M059J (cell line): ENCODE measurements at places on chromosomes 4 and X.

DNA sequence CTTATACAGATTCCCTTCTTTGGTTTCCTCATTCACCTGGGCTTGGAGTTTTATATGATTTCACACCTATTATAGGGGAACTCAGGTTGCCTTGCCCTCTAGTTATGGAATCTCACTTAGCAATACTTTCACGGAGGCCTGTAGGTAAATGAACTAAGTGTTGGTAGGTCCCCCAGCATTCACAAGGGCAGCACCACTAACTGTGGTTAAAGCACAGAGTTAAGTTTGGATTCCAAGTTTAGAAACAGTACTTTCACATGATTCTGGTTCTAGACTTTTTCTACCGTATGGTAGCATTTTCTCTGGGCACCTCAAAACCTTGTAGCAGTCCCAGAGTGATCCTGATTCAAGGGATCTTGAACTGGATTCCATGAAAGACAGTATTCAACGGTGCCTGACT lies 46.4 kb downstream of the SH2D1A start:
- no peak for DNase-seq

DNA sequence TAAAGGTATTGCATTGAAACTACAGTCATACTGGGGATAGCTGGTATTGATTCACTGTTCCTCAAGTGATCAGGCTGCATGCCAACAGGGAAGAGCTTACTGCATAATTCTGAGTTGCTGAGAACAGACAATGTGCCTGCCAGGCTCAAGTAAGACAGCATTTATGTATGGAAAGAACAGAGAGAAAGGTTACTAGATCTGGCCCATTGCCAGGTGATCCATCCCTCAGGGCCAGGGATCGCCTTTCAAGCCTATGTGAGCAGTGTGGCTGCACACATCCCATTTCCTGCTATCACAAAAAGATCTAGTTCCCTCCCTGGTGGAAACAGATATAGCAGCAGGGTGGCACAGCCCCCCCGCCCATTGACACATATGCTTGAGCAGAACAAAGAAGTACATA lies 254.0 kb downstream of the TMA16 start:
- peak; percentile 55 for DNase-seq

- DNase-seq, result no peak
Measured at GRCh38 chr4:15936495-15936894, 2.0 kb downstream of the FGFBP1 start.

DNA sequence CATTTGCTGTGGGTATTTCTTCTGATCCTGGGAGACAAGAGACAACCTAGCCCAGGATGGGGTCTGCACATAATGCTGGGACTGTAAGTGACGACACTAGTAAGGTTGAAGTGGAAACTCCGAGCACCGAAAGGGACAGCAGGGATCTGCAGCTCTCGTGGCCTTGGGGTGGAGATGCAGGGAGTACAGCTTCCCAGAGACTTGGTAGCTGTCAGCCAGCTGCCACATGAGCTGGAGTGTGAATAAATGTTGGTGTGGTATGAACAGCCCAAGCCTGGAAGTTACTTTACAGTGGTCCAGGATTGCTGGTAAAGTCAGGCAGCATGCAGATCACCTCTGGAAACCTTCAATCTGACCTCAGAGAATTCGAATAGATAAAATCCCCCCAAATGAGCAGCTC lies 97.6 kb downstream of the FAM193A start:
- no peak for DNase-seq

DNA sequence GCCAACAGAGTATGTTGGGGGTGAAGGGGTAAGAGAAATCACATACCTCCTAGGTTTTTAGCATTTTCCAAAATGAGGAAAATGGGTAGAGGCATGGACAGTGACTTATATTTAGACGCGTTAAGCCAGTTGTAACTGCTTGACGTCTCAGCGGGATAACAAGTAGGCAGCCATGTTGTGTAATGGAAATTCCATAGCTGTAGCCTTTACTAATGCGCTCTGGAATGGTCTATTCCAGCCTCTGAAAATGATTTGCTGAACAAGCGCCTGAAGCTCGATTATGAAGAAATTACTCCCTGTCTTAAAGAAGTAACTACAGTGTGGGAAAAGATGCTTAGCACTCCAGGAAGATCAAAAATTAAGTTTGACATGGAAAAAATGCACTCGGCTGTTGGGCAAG lies 135.5 kb downstream of the PTTG2 start:
- DNase-seq, result no peak

DNA sequence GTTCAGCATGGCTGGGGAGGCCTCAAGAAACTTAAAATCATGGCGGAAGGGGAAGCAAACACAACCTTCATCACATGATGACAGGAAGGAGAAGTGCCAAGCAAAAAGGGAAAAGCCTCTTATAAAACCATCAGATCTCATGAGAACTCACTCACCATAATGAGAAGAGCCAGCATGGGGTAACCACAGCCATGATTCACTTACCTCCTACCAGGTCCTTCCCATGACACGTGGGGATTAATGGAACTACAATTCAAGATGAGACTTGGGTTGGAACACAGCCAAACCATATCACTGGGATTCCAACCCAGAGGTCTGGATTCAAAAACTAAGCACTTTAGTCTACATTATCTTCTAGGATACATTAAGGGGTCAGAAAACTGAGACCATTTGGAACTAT lies 609.6 kb upstream of the SPANXN1 start:
- DNase-seq, result peak; percentile 17

DNA sequence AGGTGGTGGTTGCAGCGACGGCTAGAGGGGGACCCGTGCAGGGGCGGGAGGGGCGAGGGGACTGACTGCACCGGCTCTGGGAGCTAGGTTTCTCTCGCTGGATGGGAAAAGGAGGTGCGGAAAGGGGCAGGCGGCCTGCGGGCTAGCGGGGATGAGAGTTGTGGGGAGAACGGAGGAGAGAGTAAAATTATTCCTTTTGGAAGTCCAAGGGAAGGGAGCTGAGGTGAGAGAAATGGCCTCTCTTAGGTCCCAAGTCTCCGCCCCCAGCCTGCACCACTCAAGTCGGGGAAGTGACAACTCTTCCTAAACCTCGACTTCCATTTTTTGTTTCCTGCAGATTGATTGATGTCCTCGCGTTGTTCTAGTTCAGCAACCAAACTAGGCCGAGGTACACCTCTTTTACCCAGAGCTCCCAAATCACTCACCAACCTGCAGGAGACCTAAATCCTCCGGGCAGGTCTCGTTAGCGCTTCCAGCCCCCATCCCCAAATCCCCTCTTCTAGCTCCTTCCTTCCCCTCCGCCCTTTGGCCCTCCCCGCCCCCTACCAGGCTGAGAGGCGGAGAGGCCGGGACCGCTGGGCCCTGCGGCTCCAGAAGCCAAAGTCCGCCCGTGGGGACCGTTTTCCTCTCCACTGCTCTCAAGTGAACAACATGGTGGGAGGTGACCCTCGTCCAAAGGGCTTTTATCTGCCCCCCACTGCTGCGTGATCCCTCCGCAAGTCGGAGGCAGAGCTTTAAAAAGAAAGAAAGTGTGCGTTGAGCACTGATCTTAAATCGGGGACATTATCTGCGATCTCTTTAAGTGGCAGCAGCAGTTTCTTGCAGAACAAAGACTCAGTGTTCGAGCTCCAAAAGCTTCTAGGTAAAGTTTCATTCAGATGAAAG lies 7.3 kb downstream of the PITX2 start:
- no peak for DNase-seq

- peak; percentile 34 for DNase-seq
Measured at GRCh38 chrX:110852180-110852579, 56.6 kb upstream of the CHRDL1 start.

- DNase-seq, result no peak
Measured at GRCh38 chr4:167232805-167233684, 1.2 kb downstream of the SPOCK3 start.

GRCh38 chr4:185143601-185143969 lies 519 bp downstream of the SLC25A4 start:
- peak; percentile 49 for DNase-seq

GRCh38 chr4:26174027-26174426 lies 146.8 kb upstream of the RBPJ start:
- no peak for DNase-seq

- DNase-seq, result no peak
Measured at GRCh38 chr4:127555106-127555505, 77.7 kb upstream of the INTU start.

GRCh38 chr4:188417181-188417580 lies 277.9 kb downstream of the TRIML1 start:
- DNase-seq, result peak; percentile 40

DNA sequence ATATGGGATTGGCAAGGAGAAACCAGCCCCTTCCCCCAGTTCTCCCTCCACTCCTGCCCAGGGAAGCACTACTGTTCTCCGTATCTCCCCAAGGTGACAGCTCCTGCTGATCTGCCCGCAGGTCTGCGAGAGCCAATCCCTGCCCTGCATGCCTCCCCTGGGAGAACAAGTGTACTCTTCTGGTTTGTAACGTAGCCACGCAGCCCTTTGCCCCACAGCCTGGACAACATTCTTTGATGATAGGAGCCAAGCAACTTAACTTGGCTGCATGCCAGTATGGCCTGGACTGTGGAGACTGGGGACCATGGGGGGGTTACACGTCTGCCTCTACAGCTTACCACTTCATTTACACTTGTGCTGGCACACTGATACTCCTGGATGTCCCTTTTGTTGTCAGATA lies 2.0 kb downstream of the STBD1 start:
- no peak for DNase-seq

- peak; percentile 77 for DNase-seq
Measured at GRCh38 chrX:100649550-100650356, 5.8 kb downstream of the SRPX2 start.

- no peak for DNase-seq
Measured at GRCh38 chr4:66048861-66049260, 378.6 kb upstream of the EPHA5 start.

DNA sequence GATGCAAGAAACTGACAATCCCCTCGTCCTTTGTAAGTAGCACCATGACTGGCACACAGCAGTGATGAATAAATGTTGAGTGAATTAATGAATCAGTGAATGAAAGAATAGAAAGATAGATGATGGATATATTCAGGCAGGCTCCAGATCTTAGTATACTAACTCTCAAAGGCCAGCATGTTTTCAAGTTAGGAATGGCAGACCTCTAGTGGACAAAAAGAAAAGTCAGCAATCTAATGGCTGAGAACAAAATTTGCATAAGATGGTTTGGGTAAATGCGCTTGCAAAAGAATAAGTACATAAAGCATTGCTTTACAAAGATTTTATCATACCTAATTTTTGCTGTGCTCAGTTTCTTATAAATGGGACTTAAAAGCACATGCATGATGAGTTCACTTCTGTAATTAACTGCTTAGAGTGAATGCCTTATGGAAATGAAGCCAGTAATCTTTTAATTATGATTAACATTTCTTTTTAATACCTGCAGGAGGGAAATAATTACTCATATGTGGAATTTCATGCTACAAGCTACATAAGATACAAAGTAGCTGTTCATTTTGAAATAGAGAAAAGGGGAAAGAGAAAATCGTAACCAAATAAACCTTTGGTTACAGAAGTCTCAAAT lies 126.9 kb upstream of the GPRIN3 start:
- peak; percentile 25 for DNase-seq

DNA sequence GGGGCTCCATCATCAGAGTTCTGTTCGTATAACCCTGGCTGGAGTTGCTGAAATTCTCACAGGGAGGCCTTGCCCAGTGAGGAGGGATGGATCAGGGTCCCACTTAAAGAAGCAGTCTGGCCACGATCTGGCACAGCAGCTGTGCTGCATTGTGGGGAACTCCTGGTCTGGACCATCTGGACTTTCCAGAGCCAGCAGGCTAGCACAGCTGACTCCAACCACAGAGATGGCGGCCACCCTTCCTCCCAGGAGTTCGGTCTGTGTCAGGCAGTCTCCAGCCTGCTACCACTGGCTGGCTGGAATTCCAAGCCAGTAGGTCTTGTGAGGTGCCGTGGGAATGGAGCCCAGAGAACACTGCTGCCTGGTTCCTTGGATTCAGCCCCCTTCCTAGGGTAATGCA lies 62.0 kb downstream of the SLAIN2 start:
- no peak for DNase-seq

DNA sequence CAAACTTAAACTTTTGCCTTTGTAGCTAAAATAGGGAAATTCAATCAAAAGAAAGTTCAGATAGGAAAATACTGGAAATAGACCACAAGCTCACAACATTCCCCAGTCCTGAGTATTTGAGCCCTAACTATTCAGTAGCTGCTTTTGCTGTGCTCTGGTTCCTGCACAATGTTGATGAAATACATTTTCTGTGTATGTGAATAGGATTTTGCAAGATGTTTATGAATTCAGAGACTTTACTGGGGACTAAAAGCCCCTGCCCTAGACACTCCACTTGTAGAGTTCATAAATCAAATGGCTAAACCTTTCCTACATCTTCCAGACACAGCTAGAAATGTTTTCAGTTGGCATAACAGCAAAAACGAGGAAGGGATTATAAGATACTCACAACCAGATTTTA lies 105.9 kb downstream of the FBXO8 start:
- no peak for DNase-seq

DNA sequence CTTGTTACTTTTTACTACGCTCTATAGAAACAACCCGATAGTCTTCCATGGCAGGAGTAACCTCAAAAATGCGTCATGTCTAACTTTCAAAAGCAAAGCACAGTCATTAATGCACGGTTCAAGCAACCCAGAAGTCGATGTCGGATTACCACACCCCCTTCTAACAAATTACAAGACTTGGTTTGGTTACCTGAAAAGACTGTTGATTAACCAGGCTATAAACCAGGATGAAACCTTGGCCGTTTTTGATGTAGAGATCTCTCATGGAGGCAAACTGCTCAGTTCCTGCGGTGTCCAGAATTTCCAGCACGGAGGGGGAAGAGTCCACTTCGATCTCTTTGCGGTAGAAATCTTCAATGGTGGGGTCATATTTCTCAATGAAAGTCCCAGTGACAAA lies 2.4 kb downstream of the RAP2C start:
- DNase-seq, result peak; percentile 71

DNA sequence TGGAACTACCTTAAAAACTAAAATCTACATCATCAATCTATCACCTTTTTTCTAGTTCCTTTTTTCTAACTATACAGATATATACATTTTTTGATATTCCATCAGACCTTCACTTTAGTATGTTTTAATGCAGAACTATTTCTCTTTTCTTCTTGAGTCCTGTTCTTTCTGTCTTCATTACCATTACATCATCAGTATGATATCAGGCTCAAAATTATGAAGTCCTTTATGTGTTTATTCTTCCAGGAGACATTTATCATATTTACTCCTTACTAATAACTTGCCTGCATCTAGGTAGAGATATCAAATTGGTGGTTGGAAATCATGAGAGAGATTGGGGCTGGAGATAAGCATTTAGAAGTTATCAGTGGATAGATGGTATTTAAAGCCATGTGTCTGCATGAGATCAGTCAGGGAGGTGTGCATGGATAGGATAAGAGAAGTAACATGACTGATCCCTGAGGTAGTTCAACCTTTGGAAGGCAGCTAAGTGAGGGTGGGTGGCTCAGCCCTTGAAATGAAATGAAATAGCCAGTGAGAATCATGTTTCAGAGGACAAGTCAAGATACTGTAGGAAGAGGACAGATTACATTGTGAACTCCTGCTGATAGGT lies 43.1 kb downstream of the MRPL1 start:
- no peak for DNase-seq

DNA sequence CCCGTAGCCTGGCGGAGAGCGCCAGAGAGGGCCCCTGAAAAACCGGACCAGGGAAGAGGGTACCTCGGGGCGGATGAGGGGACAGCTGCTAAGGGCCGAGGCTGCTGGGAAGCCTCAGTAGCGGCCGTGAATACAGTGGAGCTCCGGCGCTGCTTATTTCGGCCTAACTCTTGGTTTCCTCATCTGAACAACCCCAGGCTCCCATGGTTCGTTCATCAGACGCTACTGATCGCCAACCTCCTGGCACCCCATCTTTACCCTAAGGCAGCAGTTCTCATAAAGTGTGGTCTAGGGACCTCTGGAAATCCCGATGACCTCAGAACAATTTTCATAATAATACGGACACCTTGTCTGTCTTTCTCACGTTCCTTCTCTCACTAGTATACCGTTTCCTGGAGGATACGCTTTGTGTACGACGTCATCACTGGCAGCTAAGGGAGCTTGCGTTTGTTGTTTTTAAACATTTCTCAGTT lies 645 bp upstream of the RAB28 start:
- peak; percentile 65 for DNase-seq
